ENCODE measurements at places on chromosomes 4 and X.
A peak's percentile ranks its signal among the peaks of the same experiment; 100 is the strongest.

- no peak for DNase-seq
Measured at GRCh38 chr4:26751004-26751403, 109.6 kb upstream of the STIM2 start.

GRCh38 chrX:128287693-128288092 lies 235.5 kb upstream of the ACTRT1 start:
- DNase-seq: no peak

GRCh38 chr4:109301651-109302360 lies 652 bp downstream of the COL25A1 start:
- DNase-seq: peak; percentile 59

DNA sequence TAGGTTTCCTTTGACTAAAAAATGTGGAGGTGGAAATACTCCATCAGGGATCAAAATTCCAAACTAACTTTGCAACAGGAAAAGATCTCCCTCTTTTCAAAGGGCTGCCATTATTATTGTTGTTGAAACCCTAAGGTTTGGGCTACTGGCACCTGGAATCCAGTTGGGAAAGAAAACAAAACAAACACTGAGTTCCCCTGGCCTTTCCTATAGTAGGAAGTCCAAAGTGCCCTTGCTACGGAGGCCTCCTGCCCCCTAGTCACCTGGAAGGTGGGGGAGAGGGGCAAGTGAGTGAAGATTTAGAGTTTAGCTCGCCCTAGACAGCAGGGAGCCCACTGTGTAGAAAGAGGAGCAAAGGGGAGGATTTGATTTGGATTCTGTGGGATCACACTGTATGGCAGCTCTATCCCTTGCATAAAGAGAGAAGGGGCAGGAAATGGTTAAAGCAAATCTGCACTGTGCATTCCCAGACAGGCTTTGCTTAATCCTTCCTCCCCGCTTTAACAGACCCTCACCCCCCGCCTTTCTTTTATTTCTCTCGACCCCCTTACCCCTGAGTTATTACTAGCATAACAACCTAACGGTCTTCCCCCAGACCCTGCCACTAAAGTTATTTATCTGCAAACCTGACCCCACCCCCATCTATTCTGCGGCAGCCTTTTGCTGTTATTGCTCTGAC lies 627 bp upstream of the FAT4 start:
- no peak for DNase-seq

DNA sequence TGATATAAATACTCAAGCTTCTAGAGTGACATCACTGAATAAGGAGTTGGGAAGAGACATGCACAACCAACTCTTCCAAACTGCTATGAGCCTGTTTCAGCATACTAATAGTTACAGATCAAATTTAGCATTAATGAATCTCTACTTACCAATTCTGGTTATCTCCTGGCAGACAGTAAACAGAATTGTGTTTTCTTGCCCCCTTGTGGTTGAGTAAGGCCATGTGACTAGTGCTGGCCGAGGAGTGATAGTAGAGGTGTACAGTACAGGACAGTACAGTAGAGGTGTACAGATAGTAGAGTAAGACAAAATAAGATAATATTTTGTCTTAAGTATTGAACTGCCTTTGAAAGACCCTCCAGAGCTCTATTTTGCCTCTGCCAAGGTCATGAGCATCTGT lies 681.4 kb downstream of the GABRG1 start:
- DNase-seq: no peak

- no peak for DNase-seq
Measured at GRCh38 chrX:17361620-17362019, 13.4 kb upstream of the NHS start.

DNA sequence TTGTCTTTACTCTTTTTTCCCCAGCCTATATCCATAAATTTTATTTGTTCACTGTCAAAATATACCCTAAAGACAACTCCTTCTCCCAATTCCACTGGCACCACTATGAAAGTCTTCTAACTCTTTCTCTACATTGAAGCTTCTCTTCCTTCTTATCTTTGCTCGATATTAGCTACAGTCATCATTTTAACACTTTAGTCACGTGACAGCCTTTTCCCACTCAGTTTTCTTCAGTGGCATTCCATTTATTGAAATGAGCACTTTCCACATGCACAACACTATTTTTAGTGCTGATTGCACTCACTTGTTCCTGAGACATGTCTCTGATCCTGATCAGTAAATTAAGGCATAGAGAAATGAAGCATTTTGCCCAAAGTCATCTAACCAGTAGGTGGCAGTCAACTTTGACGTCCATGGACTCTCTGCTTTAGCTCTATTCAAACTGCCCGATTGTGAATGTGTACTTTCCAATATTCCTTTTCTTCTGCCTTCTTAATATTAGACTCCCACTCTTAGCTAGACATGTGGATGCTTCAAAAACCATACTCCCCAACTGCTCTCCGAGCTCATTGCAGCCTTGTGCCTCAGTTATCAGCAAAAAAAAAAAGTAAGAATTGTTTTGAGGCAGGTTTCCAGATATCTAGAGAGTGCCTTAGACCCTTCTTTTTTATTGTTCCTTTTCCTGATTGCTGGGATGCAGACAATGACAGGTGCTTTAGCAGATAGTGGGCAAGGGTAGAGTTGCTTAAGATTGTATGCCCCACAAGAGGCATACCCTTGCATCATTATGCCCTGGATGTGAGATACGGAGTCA lies 394.4 kb upstream of the ADGRL3 start:
- DNase-seq: no peak

- no peak for DNase-seq
Measured at GRCh38 chrX:68254738-68255645, 178.3 kb downstream of the OPHN1 start.

- DNase-seq: no peak
Measured at GRCh38 chr4:124505211-124505610, 207.3 kb downstream of the ANKRD50 start.

DNA sequence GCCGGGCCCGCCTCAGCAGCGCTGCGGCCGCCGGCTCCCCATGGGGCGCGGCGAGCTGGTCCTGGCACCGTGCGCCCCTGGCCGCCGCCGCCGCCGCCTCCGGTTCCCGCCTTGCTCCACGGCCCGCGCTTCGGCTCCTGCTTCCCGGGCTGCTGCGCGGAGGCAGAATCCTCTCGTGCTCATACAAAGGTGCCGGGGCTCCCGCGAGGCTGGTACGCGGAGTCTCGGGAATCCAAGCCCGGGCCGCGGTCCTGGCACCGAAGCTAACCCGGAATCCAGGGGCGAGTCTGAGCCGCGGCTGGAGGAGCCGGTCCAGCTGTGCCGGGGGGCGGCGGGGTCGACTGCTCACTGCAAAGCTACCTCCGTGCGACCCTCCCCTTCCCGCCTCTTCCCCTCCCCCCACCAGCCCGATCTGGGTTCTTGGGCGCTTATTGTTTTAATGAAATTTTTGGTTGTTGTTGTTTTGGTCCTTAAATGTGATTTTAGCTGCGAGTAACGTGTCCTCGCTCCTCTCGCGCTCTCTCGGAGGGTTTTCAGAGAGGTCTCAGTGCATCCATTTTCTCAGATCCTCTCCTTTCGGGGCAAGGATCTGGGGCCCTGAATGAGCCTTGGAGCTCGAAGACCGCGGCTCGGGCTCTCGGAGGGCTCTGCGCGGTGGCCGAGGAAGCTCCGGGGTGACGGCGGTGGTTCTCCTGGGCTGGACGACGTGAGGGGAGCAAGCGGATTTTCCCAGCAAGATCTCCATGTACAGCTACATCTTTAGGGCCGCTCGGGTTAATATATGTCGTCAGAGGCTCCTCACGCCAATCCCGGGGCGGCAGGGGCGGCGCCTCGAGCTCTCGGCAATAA lies at the start of gene HAND2:
Gene HAND2, minus strand, starts transcription at position 753 of the 849 bp plus-strand sequence. CDS start 940 bp downstream, outside the sequence.
- DNase-seq: peak; percentile 82

DNA sequence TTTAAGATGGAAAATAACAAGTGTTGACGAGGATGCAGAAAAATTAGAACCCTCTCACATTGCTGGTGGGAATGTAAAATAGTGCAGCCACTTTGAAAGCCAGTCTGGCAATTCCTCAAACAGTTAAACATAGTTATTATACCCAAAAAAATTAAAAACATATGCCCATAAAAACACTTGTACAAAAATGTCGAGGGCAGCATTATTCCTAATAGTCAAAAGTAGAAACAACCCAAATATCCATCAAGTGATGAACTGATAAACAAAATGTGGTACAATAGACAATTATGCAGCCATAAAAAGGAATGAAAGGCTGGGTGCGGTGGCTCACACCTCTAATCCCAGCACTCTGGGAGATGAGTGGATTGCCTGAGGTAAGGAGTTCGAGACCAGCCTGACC lies 6.3 kb downstream of the IDS start:
- no peak for DNase-seq

DNA sequence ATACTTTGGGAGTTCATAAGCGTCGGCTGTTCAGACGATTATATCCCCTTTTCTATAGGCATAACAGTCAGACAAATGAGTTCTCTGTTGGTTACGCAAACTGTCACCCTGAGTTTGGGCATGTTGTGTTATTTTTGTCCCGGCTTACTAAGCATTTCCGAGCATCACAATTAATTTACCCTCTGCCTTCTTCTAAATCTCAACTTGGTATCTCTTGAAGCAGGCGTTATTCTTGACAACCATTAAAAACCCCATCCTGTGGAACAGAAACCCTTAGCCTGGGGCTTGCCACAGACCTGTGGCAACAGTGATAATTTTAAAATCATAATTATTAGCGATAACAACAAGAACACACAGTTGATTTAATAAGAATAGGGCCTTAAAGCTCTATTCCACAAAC lies 558.7 kb downstream of the INPP4B start:
- DNase-seq: no peak

All from islet precursor cell (in vitro differentiated cells).